SJCRH30 (cell line): ENCODE measurements at places on chromosomes 16 and 17. TPM values are rescaled to one million over a fixed set of nuclear protein-coding genes. Genes with fewer than 3 reads are reported as not detected.
A peak's percentile ranks its signal among the peaks of the same experiment; 100 is the strongest.

DNA sequence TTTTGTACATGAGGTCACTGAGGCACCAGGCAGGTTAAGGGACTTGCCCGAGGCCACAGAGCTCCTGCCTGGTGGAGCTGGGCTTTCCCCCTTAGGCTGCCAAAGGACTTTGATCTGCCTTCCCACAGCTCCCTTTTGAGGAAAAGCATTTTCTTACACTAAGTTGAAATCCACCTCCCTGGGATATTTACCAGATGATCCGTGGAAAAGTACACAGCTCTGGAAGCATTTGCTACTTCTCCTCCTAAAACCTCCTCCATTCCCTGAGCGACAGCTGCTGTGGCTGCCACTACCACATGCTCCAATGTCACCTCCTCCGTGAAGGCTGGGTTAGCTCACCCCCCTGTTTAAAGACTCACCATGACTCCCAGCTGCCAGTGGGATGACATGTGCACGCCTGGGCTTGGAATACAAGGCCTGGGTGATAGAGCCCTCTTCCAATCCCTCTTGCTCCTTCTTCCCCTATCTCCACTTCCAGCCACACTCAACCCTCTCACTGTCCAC lies 1.2 kb upstream of the MPRIP start:
- DNase-seq = peak; percentile 100

DNA sequence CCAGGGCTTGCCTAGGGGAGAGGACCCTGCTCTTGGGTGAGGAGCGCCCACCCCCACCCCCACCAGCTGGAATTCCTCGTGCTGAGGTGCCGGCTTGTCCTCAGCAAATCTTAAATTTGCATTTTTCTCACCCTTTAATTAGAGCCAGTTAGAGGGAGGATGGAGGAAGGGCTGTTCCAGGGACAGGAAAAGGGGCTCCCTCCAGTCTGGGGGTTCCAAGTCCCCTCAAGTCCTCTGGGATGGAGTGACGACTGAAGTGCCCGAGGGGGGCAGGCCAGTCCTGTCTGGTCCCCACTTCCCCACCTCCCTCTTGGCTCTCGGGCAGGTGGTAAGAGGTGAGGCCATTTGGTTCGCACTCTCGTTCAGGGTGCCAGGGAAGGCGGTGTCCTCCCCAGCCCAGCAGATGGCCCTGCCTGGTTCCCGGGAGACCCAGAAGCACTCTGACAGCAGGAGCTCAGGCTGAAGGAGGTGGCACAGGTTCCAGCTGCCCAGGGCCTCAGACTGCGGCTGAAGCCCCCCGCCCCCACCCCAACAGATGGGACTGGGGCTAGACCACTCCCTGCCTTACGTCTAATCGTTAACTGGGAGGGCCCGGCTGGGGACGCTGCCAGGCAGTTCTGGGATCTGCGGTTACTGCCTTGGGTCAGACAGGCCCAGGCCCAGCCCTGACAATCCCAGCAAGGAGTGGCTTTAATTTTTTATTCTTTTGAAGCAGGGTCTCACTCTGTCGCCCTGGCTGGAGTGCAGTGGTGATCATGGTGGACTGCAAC lies 2.2 kb downstream of the RAB26 start:
- DNase-seq = peak; percentile 57

Gene MILR1
- 1.9 and 2.1 TPM in 2 replicates for total RNA-seq

DNA sequence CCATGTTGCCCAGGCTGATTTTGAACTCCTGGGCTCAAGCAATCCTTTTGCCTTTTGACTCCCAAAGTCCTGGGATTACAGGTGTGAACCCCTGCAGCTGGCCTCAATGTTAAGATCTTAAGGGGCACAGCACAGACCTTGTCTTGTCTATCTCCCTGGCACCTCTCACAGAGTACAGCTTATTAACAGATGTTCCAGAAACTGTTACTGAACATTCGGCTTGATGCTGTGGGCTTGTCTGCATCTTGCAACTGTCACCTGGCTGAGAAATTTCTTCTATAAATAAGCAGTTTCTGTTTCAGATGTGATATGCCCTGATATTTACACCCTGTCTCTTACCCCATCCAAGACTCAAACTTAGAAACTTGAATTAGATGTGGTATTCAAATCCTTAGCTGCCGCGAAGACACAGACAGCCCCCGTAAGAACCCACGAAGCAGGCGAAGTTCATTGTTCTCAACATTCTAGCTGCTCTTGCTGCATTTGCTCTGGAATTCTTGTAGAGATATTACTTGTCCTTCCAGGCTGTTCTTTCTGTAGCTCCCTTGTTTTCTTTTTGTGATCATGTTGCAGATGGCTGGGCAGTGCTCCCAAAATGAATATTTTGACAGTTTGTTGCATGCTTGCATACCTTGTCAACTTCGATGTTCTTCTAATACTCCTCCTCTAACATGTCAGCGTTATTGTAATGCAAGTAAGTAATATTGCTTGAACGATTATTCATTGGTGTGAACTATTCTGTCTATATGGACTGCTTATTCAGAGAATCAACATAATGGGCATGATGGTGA lies at the start of gene TNFRSF17:
Gene TNFRSF17 (plus strand): TSS at position 450 of the 791 bp plus-strand sequence. CDS start 115 bp downstream, at position 565.
- DNase-seq = no peak

Gene KRTAP2-1
- not detected in 2 replicates for total RNA-seq

GRCh38 chr17:41530062-41531048 lies 2.2 kb upstream of the KRT19 start:
- DNase-seq = no peak

DNA sequence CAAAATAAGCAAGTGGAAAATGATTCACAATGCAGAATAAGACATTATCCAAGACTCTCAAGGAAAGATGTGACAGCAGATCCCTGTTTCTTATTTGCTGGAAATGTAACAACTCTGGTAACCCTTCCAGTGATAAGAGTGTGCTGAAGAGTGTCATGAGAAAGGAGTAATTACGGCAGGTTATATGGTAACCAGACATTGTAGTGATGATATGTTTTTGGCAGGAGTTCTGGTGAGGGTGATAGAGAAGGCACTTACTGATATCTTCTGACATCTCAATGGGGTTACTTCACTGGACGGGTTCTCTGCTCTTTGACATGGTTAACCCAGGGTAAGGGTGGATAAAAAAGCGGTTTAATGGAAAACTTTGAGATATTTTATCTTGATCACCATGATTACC lies 1270.9 kb downstream of the CDH11 start:
- no peak for DNase-seq

- DNase-seq = no peak
Observed at GRCh38 chr17:1878419-1879121, 48.8 kb downstream of the RPA1 start.

Gene HP
- not detected in 2 replicates for total RNA-seq

- no peak for DNase-seq
Observed at GRCh38 chr17:41512546-41513167, 6.0 kb downstream of the KRT15 start.

Gene ARHGDIG
- total RNA-seq = not detected in 2 replicates

DNA sequence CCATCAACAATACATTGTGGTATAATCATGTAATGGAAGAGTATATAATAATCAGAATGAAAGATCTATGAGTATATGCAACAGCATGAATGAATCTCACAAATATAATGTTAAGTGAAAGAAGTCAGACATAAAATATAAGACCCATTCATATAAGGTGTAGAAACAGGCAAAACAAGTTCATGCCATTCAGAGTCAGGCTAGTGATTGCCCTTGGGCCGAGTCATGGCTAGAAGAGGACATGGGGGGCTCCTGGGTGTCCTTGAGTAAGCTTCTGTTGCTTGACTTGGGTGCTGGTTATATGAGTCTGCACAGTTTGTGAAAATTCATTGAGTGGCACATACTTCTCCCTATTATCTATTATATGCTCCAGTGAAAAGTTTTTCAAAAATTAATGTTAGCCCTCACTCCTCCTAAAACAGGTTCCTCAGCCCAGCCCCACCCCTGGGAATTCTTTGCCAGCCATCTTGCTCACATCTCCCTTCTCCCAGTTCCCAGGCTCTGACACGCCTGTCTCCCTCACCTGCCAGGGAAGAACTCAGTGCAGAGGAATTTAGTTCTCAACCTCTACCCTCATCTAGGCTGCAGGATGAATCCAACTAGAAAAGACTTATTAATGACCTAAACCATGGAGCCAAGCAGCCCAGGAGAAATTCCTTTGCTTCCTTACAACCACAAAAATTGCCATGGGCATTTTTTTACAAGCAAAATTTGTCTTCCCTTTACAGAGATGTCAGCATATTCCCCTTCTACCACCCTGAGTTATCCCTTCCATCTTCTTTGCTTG lies 52.4 kb upstream of the NFAT5 start:
- DNase-seq = no peak

DNA sequence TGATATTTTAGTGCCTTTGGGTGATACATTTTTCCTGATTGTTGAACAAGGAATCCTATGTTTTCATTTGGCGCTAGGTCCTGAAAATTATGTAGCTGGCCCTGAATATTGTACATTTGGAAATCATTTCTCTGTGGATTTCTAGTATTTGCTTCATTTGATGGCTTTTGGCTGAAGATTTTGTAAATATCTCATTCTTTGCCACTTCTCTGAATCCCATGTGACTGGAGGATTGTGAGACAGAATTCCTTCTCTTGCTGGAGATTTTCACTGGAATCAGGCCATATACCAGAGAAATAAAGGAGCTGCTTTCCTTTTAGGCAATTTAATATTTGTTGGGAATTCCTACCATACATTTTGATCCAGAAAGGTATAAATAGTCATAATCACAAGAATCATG lies 8.6 kb downstream of the KRT28 start:
- DNase-seq = no peak

Gene MMP2
- 142 and 145 TPM in 2 replicates for total RNA-seq

GRCh38 chr17:78219396-78220150 lies 5.5 kb downstream of the BIRC5 start:
- DNase-seq = no peak

Gene NIP7
- 29.7 and 31.8 TPM in 2 replicates for total RNA-seq

Gene SDK2
- total RNA-seq = 15.2 and 16.4 TPM in 2 replicates

Gene GPR179
- not detected in 2 replicates for total RNA-seq

DNA sequence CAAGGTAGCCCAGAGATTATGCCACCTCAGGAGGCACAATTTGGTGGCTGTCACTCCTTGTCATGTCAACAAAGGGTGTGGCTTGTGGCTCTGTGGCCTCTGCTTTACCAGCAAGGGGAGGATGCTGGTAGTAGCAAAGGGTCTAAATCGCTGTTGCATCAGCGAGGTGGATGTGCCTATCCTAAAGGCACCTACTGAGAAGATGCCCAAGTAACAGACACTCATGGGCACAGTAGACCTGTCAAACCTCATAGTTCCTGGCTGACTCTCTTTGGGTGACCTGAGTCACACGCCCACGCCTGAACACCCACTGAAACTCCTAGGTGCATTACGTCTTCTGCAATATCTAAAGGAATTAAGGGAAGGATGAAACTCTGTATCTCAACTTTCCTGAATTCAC lies 139.5 kb downstream of the PRKCB start:
- no peak for DNase-seq

DNA sequence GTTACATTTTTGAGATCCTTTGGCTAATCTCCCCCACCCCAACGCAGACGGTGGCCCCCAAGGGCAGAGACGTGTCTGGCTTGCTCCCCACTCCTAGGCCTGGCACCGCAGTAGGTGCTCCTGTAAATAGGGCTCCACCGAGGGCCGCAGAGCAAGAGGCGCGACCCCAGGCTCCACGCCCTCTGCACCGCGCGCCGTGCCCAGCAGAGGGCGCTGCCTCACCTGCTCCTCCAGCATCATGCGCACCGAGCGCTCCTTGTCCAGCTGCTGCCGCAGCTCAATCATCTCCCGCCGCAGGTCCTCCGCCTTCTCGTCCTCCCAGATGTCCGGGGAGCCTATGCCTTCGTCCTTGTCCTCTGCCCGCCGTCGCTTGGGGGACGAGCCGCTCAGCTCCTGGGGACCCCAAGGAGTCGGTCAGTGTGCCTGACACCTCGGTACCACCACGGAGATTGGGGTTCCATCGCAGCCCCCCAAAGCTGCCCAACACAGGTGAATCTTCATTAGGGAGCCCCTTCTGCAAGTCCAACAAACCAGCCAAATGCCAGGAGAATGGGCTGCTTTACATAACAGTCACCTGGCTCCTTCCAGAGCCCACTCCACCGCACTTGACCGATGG lies 11.2 kb downstream of the TFAP4 start:
- peak; percentile 43 for DNase-seq

DNA sequence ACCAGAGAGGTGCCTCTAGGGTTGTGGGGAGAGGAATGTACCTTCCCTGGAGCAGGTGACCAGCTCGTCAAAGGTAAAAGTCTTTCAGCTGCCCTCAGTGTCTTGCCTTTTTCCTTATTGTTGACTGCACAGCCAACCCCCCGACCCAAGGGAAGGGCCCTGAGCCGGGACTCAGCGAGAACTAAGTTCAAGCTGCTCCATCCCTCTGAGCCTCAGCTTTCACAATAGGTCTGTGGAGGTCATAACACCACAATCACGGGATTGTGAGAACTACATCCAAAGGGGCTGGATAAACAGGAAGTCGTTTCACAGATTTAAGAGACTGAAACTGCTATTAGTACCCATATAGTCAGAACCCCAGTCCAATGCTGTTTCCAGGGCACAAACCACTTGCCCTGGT lies 2.6 kb upstream of the KRT36 start:
- no peak for DNase-seq

DNA sequence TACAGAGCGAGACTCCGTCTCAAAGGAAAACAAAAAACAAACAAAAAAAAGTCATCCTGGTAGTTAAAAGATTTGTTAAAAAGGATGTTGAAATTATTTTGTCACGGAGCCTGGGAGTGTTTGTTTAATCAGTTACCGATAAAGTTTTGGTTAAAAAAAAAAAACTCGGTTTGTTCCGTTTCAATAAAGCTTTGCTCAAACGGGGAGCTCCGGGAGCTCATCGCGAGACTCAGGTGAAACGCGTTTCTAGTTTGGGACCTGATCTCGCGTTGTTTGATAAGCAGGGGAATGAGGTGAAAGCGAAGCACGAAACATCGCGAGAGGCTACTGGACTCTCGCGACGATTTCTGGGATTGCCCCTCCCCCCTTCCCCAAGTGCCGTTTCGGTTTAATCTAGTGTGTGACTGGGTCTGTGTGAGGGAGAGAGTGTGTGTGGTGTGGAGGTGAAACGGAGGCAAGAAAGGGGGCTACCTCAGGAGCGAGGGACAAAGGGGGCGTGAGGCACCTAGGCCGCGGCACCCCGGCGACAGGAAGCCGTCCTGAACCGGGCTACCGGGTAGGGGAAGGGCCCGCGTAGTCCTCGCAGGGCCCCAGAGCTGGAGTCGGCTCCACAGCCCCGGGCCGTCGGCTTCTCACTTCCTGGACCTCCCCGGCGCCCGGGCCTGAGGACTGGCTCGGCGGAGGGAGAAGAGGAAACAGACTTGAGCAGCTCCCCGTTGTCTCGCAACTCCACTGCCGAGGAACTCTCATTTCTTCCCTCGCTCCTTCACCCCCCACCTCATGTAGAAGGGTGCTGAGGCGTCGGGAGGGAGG lies at the start of gene CDK12:
Gene CDK12 (plus strand): TSS at position 374 of the 813 bp plus-strand sequence. CDS start 586 bp downstream, outside the sequence.
- peak; percentile 99 for DNase-seq
